ENCODE measurements at places on chromosomes 16 and 17.
A peak's percentile ranks its signal among the peaks of the same experiment; 100 is the strongest.

DNA sequence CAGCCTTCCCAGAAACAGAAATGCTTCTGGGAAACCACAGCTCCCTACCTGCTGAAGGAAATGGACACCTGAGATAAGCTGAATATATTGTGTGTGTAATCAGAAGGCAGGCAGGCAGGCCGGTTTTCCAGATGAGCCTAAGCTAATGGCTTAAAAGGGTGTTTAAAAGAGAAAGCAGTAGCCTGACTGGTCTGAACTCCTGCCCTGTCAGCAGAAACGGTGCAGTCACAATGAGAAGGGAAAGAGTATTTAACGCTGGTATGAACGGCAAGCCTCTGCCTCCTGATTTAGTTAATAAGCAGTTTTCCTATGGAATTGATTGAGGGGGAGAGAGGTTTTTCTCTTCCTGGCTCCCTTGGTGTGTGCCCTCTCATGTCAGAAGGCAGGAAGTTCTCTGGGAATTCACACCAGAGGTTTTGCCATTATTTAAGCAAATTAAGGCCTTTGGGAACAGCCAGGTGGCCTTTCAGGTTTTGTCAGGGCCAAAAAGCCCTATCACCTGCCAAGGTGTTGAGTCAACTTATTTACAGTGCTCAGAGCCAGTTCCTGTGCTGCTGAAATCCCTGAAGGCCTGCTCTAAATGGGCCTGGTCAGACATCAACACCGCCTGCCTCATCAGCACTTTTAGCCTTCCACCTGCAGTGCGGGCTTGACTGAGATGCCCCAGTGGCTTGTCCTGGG is 41.6 kb downstream of the CDH1 start:
- DNase-seq = no peak

DNA sequence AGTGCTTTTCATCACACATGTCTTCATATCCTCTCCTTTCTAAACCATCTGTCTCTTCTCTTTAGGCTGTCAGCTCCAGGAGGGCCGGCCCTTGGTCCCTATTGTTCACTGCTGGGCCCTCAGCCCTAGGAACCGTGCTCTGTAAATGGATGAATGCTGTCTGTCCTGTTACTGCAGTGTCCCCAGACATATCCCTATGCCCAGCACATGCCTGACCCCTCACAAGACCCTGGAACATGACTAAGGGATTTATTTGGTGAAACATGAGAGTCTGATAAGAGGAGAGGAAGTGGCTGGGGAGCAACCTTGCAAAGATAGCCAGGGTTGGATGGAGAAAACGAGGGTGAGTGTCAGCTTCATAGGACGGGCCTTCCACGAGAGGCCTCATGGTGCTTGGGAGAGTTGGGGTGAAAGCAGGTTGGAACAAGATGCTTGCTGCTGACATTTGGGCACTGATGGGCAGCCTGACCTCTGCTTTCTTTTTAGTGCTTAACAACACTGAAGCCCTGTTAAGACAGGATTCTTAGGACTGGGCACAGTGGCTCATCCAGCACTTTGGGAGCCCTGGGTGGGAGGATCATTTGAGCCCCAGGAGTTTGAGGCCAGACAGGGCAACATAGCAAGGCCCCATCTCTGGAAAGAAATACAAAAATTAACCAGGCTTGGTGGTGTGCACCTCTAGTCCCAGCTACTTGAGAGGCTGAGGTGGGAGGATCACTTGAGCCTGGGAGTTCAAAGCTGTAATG is 39.0 kb downstream of the ABCC1 start:
- no peak for DNase-seq

DNA sequence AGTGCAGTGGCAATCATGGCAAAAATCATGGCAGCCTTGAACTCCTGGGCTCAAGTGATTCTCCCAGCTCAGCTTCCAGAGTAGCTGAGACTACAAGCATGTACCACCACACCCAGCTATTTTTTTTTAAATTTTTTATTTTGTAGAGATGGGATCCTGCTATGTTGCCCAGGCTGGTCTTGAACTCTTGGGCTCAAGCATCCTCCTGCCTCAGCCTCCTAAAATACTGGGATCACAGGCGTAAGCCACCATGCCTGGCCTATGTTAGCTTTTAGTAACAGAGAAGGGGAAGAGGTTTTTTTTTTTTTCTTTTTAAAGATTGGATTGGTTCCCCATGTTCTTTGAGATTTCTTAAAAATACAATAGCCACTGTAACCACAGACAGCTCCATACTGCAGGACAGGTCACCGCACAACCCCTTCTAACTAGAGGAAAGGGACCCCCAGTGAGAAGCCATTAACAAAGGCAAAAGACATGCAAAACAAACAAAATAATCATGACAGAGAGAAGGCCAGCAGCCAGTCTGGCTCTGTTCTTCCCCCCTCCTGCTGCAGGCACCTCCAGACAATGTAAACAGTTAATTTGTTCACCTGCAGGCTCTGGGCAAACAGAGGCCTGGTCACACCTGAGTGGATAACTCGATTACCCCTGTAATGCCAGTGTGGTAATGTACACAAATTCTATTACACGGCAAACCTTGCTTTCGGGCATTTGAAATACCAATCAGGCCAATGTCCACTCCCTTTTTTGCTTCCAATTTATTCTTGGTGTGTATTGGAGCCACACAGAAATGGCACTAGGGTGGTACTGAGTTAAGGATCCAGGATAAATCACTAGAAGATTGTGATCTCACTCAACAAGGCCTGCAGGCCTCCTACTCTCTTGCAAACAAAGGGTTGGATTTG is 52.9 kb downstream of the SNX11 start:
- DNase-seq = no peak

- DNase-seq = no peak
These were observed 14.8 kb downstream of the TERB1 start for GRCh38 chr16:66786551-66786950.

DNA sequence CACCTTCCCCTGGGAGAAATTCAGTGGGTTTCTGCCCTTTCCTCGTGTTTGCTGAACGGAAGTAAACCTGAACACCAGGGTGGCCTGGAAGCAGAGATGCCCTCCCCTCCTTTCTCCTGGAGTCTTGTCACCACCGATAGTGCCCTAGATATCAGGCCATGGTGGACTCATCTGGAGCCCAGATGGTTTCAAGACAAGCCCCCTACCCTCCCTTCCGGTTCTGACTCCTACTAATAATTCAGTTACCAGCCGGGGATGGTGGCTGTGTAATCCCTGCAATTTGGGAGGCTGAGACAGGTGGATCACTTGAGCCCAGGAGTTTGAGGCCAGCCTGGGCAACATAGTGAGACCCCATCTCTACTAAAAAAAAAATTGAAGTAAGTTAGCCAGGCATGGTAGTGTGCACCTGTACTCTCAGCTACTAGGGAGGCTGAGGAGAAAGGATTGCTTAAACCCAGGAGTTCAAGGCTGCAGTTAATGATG is 2.4 kb downstream of the ZNF469 start:
- DNase-seq = no peak

- DNase-seq = no peak
These were observed 2.7 kb upstream of the BHLHA9 start for GRCh38 chr17:1267471-1267943.

- peak; percentile 58 for DNase-seq
These were observed 26.9 kb downstream of the HSD17B2 start for GRCh38 chr16:82061861-82062525.

DNA sequence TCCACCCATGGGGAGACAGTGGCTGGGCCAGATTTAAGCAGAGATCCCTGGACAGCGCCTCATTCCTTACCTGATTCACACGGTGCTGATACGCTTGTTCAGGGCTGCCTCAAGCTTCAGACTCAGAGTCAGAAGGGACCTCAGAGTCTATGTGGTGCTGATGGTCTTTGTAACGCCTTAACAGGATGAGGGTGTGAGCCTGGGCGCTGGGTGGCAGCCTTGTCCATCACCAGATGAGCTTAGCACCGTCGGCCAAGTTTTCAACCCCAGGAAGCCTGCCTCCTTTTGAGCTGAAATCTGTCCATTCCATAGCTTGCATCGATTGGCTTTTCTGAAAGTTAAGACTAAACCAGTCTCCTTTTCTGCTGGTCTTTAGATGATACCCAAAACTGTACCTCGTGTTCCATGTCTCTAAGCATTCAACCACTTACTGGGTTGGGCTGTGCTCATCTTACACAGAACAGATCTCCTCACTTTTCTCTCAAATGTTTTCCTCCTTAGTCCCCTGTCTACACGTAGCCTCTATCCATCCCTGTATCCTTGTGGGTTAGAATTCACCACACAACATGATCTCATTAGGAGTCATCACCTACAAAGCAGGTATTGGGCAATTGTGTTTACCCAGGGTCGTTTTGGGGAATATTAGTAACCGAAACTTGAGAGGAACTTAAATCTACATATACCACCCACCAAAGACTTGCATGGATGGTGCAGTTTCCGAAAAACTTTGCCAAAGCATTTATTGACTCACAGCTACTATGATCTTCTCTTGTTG is 573.4 kb downstream of the CDH13 start:
- peak; percentile 62 for DNase-seq

DNA sequence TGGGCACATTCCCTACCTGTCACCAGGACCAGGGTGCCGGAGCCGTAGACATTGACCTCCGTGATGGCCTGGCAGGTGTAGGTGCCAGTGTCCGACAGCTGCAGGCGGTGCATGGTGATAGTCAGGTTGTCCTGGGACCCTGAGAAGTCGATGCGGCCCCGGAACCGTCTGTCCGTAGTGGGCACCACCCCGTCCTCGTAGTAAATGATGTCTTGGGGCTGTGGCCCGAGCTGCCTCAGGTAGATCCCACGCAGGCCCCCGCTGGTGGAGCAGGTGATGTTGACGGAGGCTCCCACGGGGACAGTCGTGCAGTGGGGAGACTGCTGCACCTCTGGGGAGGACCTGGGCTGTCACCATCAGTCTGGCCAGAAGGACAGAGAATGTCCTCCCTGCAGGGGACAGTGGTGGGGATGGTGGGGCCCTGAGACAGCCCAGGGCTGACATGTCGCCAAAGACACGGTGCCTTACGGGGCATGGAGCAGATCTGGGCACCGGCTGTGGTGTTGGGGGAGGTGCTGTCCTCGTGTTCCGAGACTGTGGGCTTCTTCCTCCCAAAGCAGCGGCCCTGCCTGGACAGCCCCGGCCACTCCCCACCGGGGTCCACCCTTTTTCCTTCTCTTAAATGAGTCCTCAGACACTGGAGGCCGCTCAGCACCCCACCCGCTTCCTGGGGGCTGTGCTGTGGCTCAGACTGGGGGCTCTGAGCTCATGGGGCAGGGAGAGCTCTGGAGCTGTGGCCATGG is 586 bp downstream of the CD7 start:
- no peak for DNase-seq

- DNase-seq = no peak
These were observed 166.5 kb downstream of the STX8 start for GRCh38 chr17:9408868-9409829.

DNA sequence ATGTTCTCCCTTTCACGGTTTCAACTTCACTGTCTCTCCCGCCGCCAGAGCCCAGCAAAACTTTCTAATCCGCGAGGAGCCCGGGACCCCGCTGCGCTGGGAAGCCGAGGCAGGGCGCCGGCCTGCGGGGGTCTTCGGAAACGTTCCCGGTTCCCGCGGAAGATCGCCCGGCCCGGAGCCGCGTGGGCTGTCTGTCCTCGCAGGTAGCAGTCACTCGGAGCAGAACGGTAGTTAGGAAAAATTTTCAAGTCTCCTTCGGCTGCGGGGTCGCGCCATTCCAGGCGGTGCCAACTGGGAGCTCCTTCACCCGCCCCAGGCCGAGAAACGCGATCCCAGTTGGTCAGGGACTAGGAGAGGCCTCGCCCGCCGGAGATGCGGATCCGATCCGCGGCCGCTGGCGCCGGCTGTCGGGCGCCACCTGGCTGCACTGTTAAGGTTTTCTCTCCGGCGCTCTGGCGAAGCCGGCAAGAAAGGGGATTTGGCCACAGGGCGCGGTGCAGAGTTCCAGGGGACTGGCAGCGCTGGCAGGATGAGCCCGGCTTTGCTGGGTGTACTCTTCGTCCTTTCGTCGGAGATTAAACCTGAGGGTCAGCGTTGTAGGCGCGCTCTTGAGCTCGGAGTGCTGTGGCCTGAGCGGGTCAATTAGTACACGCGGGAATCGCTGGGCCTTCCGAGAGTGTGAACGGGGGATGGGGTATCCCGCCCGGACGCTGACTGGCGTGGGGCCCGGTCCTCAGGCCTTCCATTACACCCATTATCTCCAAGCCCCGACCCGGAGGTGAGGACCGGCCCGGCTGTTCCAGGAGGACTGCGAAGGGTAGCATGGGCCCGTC is 135.4 kb downstream of the KCNJ12 start:
- DNase-seq = peak; percentile 84

DNA sequence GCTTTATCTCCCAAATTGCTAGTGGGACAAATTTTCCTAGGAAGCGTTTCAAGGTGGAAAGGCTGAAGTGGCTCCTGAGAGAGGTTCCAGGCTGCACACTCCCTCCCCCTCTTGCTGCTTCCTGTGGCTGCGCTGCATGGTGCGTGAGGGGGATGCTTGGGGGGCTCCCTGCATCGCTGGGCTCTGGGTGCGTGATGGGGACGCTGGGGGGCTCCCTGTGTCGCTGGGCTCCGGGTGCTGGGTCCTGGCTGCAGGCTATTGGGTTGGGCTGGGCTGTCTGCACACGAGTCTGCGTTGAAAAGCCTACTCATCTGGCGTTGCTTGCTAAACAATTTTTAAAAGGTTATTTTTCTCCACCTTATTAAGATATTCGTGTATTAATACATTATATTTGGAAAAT is 30.1 kb downstream of the NDEL1 start:
- no peak for DNase-seq

DNA sequence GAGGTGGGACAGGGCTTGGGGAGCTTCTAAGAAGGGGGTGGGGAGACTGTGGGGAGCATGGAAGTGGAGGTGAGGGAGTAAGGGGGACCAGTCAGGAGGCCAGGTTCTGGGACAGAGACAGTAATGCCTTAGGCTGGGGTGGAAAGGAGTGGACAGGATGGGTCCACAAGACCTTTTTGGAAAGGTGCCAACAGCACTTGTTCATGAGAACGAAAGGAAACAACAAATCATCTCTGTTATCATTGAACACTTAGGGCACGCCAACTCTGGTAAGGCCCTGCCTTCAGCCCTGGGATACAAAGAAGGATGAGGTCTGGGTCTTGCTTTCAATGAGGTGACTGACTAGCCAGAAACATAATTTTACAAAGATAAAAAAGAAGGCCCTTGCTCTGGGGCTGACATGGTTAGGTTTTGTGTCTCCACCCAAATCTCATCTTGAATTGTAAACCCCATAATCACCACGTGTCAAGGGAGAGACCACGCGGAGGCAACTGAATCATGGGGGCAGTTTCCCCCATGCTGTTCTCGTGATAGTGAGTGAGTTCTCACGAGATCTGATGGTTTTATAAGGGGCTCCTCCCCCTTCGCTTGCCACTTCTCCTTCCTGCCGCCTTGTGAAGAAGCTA is 113.8 kb downstream of the SLC39A11 start:
- no peak for DNase-seq

DNA sequence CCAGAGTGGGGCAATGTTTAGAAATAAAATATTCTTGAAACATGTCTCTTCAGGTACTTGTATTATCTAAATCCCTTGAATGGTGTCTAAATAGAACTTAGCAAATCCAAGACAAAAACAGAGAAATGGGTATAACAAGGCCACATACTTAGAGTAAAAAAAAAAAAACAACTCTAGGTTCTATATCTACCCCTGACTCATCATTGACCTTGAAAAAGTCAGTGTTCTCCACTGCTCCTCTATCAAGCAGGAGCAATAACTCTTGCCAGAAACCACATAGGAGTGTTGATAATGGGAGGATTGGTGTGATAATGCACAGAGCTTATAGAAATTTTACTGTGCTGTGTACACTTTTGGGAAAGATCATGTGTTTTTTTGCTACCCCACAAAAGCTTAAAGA is 296.6 kb upstream of the PMFBP1 start:
- DNase-seq = peak; percentile 14
